ENCODE measurements at places on chromosomes 2 and 18.

- no peak for DNase-seq
Measured at GRCh38 chr2:42808301-42808700, 15.9 kb upstream of the HAAO start.

DNA sequence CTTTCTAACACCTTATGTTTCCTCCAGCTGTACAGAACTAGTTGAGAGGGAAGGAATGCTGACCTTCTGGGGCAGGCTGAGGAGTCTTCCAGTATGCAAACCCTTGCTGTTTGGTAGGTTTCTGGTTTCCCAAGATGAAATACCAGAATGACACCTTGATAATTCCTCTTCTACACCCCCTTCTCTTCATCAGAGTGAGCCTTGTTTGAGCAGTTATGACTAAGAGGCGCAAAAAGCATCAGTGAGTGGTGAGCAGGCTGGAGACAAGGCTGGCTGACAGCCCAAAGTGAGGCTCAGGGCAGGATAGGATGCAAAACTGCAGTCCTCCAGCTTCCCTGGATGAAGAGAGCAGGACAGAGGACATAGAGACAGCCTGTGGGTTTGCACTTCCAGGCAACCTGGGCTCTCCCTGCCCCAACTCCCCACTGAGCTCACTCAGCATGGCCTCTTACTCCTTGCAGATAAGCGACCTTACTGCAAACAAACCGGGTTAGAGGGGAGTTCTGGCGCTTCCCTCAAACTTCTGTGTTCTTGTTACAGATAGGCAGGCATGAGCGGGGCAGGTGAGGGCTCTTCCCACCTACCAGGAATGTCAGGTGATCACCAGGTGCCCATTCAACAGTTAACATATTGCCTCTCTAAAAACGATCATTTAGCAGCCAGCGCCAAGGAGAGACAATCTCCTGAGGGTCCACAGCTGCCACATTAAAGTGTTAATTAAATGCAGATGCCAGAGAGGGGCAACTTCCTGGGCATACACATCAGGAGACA, 5.4 kb downstream of the MPPE1 start:
- DNase-seq: no peak

GRCh38 chr2:151071906-151072305, 189.8 kb downstream of the RBM43 start:
- no peak for DNase-seq

DNA sequence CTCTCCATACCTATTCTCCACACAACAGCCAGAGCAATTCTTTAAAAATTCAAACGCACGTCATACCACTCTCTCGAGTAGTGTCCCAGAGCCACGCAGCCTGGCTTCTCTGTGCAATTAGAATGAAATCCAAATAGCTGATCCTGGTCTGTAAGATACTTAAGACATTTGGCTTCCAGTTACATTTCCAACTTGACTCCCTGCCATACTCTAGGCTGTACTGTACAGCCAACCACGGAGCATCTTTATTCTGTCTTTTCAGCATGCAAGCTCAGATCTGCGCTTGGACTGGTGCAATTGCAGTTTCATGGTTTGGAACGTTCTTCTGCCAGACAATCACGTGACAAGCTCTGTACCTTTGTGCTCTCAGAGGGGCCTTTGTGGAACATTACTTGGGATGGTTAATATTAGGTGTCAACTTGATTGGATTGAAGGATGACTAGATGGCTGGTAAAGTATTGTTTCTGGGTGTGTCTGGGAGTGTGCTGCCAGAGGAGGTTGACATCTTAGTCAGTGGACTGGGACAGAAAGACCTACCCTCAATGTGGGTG, 325.6 kb downstream of the SOX11 start:
- DNase-seq: no peak

GRCh38 chr2:106638043-106638442, 150.9 kb downstream of the CD8B2 start:
- DNase-seq: no peak

DNA sequence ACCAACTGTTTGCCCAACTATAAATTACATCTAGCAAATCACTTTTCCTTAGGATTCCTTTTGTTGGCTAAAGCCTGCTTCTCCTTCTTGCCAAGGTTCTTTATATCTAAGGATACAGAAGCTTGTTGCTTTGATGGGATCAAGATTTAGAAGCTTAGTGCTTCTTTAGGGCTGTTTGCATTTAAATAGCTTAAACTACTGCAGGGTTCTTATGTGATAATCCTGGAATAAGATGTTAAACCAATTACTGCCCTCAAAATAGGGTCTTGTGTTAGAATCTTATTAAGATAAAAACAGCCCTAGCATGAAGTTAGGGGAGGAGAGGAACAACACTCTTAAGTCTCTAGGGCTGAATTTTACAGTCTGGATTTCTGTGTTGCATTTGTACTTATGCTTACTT, 64.2 kb downstream of the KIF5C start:
- DNase-seq: no peak

DNA sequence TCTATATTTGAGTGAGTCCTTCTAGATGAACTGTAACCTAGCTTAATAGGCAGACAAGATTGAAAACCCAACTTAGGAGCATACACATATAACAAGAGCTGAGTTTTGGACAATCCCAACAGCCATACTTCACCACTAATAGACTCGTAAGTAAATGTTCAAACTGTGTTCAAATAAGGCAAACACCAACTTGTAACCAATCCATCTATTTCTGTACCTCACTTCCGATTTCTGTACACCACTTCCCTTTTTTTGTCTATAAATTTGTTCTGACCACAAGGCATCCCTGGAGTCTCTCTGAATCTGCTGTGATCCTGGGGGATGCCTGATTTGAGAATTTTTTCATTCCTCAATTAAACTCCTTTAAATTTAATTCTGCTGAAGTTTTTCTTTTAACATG, 1149.1 kb upstream of the NRXN1 start:
- no peak for DNase-seq

GRCh38 chr18:61034580-61034979, 298.6 kb upstream of the CDH20 start:
- DNase-seq: no peak

DNA sequence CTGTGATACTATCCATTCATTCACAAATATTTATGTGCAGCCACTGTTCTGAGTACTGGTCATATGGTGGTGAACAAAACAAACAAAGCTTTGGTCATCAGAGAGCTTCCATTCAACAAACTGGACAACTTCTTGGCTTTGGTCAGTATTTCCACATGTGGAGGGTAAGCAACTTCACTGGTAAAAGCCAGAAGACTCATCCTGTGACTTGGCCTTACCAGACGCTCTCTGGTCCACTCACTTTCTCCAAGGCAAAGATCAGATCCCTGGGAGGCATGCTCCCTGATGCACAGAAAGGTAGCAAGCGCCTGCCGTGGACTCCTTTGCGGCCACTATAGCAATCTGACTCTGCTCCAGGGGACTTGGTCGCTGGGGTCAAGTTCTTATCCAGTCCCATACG, 179.5 kb downstream of the EN1 start:
- DNase-seq: no peak

DNA sequence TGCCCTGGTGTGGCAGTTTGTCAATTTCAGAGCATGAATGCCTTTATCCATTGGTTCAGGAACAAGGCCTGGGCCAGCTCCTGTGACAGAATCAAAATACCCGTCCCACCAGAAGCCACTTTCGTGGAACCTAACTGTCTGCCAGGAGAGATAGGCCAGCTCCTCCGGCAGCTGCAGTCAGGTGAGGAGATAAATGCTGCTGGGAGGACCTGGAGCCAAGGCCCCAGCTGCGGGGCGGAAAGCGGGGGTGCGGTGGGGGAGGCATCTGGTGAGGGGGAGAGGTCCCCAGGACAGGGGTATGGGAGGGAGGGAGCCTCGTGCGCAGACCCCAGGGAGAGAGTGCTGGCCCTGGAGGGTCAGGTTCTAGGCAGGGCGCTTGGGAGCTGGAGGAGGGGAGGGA, 4.4 kb upstream of the ASB1 start:
- DNase-seq: no peak

DNA sequence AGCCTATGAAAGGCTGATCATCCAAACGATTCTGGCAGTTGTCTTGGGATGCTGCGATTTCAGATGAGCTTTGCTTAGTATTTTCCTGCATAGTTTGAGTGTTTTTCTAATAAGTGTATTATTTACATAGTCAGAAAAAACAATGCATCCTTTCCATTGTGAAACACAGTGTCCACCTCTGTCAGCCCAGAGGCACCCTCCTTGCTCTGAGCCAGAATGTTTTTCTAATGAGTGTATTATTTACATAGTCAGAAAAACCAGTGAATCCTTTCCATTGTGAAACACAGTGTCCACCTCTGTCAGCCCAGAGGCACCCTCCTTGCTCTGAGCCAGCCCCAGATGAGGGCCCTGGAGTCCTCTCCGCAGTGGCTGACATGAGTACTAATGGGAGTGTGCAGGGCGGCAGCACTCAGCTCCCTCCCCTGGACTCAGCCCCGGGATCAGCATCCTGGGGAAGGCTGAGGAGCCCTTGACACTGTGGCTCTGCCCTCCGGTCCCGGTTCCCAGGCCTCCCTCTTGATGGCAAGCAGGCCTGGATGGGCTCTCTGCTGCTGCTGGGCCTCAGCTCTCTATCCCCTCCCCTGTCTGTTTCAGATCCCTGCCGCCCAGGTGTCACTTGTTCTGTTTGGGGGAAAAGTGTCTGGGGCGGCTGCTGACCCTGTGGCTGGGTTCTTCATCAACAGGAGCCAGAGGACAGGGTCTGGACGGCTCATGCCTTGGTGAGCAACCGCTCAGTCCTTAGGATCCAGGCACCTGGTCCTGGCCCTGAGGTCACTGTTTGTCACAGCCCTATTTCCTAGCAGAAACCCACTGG, 5.9 kb downstream of the MFSD2B start:
- no peak for DNase-seq

DNA sequence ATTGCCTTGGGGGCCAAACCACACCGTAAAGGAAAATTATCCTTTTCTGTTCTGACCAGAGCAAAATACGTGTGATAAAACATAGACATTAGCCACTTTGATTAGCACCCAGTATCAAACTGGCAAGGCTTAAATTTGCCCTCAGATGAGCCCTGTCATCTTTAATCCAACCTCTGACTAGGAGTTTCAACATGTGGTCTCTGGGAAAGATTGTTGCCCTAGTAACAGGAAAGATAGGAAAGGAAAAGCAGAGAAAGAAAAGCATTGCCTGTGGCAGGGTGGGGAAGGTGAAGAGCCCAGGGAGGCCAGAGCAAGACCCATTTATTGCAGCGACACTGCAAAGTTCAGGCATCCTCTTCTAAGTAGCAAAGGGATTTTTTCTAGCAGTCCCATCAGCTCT, 181.5 kb upstream of the SCN7A start:
- DNase-seq: no peak

DNA sequence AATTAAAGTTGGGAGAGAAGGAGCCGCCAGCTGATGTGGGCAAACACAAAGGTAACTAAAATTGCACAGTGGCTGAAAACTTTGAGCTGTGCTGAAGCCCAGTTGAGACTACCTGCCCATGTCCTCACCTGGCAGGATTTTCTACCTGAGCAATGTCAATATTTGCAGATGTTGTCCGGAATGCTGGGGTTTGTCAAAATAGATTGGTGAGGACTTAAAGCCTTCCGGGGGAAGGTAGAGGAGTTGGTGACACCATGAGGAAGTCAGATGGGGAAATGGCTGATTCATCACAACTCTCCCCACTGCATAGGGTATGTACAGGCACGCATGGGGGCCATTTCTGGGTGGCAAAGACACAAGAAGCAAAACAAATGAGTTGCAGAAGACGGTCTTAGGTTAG, 114.9 kb downstream of the ALK start:
- DNase-seq: no peak

DNA sequence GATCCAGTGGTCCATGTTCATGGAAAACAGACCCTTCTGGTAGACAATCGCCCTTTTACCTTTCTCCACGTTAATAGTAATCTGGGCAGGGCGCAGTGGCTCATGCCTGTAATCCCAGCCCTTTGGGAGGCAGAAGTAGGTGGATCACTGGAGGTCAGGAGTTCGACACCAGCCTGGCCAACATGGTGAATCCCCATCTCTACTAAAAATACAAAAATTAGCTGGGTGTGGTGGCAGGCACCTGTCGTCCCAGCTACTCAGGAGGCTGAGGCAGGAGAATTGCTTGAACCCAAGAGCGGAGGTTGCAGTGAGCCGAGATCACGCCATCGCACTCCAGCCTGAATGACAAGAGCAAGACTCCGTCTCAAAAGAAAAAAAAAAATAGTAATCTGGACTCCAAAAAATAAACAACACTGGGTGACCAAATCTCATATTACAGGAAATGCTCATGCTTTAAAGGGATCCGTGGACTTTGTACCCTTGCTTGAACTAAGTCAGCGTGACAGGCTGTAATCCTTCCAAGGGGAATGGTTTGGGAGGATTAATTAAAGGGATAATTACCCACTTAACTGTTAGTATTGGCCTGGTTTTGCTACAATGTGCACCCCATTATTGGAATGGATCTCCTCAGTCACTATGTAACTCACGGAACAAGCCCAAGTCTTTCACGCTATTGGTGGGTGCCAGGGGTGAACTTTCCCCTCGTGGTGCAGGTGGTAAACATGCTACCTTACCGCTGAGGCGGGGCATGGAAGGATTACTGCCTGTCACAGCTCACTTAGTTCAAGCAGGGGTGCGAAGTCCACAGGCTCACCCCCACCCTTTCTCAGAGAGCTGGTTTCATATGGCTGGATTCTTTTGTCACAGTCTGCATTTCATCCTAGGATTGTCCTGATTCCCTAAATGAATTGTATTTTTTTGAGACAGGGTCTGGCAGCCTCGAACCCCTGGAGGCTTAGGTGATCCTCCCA, 36.7 kb downstream of the PROC start:
- DNase-seq: no peak

DNA sequence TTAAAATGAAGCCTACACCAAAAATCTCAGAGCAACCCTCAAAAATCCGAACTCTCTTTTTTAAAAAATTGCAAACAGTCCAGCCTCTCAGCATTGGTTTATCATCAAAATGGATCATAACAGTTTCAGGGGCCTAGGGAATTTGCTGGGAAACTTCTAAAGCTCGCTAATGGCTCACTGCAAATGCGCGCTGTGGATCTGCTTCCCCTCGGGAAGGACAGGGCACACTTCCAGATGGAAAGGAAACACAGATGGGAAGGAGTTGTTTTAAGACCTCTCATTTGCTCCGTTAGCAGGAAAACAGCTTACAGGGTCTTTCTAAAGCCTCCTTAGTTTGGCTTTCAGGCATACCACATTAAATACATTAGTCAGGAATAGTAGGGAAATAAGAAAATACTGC, 27.2 kb downstream of the FECH start:
- no peak for DNase-seq

DNA sequence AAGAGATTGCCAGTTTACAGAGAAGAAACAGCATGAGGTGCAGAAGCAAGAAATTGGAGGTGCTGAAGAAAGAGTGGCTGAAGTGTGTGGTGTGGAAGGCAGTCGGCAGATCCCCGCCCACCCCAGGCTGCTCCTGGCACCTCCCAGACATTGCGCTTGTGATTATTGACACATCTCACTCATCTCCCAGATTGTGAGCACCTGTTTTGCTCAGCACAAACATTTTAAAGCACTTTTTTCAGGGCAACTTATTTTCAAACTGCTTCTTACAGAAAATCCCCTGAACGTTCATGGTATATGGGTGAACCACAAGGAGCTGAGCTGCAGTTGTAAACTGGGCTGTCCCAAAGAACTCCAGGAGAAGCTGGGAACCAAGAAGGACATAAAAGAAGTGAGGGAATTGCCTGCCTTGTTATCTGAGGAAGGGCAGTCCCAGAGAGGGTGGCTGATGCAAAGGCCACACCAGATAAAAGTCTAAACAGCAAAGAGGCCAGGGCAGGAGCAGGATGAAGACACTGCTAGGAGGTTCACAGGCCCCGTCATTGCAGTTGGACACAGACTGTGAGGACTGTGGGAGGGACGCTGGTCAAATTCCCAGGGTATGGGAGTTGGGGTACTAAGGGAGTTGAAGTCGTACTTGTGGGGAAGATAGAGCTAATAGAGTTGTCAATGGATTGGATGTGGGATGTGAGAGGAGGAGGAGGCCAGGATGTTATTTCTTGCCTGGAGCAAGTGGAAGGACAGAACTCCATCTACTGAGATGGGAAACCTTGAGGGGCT, 65.1 kb downstream of the INPP4A start:
- DNase-seq: no peak

Data from central memory CD4-positive, alpha-beta T cell (primary cell).